ENCODE measurements at places on chromosomes 2 and 18. TPM values are rescaled to one million over a fixed set of nuclear protein-coding genes. Genes with fewer than 3 reads are reported as not detected.

Gene NTSR2
- total RNA-seq = not detected

GRCh38 chr2:46964835-46965560, 49.4 kb upstream of the MCFD2 start:
- DNase-seq = no peak

Gene REG1B
- not detected for total RNA-seq

DNA sequence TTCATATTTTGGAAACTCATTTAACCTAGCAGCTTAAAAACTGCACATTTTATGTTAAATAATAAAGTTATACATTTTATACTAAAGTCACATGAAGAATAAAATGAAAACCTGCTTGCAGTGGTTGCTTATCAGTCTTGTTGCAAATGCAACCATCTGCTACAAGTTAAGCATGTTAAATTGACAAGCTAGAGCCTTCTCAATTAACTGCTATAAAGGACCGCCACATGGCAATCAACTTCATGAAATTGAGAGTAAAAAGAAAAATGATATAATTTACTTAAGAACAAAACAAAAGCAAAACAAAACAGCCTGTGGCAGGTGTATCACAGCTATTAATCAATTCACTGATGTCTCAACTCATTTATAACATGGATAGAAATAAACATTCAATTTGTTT, 78.7 kb downstream of the RTTN start:
- no peak for DNase-seq

Gene LGALSL
- total RNA-seq = 8.1 TPM

DNA sequence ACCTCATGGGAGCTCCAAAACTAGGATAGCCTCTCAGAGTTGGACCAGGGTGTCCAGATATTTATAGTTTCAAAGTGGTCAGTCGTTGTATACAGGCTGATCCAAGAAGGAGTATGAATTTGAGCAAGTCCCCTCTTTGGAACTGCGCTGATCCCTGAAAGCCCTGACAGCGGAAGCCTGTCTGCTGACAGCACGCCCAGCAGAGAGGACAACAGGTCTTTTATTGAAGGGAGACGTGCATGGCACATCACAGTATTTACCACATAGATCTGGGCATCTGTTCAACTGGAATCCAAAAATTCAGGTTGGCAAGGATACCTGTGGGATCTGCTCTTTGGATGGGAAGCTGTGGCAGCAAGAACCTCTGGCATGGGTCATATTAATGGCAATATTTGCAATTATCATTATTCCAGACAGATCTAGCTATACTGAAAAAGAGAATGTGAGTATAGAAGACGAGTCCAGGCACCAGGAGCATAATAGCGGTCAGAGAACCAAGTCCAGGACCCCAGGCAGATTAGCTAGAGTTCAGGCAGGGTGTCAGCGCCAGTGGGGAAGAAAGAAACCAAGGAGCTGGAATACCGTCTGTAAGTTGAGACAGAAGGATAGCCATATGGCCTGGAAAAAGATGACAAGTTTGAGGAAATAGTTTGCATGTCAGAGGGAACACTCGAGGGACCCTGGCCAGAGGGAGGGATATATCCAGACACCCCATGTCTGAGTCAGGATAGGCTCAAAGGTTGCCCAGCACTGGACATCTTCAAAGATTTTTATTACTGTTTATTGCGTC, 260.4 kb upstream of the FANCL start:
- DNase-seq = no peak

GRCh38 chr18:10310626-10311025, 143.8 kb upstream of the APCDD1 start:
- no peak for DNase-seq

- DNase-seq = peak; percentile 15
These were observed 1.2 kb upstream of the BARD1 start for GRCh38 chr2:214810671-214811070.

- no peak for DNase-seq
These were observed 44.4 kb upstream of the BZW1 start for GRCh38 chr2:200767111-200767885.

Gene NMUR1
- 0.41 TPM for total RNA-seq

DNA sequence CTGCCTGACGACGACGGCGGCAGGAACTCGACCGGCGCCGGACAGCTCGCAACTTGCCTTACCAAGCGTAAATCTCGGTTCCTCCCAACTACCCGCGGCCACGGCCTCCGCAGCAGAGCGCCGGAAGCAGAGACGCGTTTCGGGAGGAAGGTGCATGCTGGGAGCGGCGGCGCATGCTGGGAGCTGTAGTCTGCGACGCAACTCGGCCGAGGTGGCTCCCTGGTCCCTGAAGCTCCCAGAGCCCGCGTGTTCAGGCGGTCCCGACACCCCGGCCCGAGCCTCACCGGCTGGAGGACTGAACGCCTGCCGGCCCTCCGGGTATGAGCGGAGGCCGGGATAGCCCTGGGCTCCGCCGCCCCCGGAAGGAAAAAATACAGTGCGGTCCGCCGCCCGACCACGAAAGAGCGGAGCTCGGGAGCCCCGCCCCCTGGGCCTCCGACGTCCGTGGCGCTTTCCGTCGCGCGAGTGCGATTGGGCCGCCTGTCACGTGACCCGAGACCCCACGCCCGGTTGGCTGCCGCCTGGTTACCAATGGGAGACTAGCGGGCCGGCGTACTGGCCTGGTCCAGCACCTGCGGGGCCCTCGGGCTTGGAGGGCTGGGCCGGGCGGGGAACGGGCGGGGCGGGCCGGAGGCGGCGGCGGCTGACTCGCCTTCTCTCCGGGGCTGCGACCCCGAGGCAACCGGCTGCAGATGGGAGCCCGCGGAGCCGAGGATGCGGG, at the start of gene CAPN10:
TSS of gene CAPN10 (plus strand) at position 537 of the 721 bp plus-strand sequence. CDS start at position 715, 178 bp downstream.
- peak; percentile 99 for DNase-seq

DNA sequence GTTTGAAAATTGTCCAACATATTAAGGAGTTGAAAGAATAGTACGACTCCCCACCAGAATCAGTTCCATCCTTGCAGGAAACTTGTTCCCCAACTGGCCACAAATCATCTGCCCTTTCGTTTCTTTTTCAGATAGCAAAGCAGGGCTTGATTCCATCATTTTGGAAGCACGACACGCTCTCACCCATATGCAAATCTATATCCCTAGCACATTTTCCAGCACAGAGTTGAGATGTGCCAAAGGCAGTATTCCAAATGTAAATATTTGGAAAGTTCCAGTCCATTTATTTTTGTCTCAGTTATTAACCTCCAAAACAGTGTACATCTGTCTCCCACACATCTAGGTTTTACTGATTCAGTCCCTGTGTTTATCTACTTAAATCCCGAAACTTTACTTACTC, 128.8 kb upstream of the BCL2L11 start:
- DNase-seq = no peak

DNA sequence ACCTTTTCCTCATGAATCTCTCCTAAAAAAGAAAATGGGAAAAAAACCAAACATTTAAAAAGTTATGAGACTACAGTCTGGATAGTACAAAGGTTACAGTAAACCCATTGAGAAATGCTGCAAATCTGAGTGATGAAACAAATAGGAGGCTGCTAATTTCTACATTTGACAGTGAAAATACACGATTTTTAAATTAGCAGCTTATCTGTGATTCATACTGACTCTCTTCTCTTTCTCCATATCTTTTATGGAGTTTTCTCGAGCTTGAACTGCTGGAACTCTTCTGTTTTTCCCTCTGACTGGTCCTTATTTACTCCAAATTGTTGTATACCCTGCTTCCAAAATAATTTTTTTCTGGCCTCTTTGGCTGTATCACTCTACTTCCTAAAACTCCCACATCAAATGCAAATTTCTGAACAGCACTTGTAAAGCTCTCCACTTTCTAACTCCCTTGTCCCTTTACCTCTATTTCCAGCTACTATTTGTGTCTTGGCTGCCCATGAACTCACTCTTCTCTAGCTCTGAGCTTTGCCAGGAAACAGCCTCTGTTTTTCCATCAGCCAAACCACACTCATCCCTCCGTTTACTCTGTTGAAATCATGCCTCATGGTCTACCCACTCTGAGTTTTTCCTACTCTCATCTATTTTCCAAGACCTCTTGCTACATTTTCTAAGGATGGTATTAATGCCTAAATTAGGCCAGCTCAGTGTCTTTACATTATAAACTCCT, 73.7 kb downstream of the RBMS1 start:
- DNase-seq = no peak

GRCh38 chr2:47076586-47077441, 78.3 kb downstream of the STPG4 start:
- DNase-seq = no peak

Gene GKN1
- not detected for total RNA-seq

DNA sequence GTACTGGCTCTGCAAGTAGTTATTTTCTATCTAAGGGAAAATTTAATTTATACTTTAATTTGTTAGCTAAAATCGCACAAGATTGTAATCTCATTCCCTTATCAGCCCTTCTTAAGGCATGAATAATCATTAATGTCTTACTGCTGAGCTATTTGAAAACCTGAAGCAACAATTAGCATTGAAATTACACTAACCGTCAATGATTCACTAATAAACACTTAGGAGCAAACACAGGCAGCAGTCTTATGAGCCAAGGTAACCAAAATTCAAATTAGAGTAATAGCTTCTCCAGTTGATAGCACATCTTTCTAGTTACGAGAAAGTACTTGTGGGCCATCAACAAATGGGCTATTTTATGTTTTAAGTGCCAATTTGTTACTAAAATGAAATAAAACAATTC, 1289.7 kb downstream of the LRP1B start:
- no peak for DNase-seq

GRCh38 chr2:53942280-53942679, 28.5 kb downstream of the PSME4 start:
- no peak for DNase-seq

Gene NEURL3
- total RNA-seq = not detected

GRCh38 chr2:151388011-151388410, 21.7 kb upstream of the RIF1 start:
- no peak for DNase-seq

DNA sequence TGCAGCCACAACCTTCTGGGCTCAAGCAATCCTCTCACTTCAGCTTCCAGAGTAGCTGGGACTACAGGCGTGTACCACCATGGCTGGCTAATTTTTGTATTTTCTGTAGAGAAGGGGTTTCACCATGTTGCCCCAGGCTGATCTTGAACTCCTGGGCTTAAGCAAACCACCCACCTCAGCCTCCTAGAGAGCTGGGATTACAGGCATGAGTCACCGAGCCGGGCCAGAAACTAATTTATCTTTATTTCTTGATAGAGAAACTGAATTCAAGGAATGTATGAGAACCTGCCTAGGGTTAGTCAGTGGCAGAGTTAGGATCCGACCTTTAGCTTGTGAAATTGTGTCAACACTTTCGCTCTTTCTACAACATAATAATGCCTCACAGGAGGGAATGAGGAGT, 19.3 kb upstream of the ITGAV start:
- no peak for DNase-seq

Gene IL1RN
- total RNA-seq = 0.33 TPM

DNA sequence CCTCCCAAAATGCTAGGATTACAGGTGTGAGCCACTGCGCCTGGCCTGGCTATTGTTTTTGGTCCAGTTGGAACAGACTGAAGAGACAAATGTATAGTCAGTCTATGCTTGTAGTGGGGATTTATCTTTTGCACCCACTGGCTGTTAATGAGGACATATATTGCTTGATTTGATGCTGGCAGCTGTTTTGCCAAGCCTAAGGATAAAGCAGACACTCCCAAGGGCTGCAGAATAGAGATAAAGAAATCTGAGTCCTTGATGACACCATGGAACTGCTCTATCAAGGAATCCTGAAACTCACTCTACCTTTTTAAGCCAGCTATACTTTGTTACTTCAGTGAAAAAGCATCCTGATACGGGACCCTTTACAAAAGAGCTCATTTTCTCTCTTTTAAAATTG, 43.1 kb upstream of the ENOSF1 start:
- no peak for DNase-seq

GRCh38 chr18:29430416-29430815, 1253.5 kb upstream of the CDH2 start:
- no peak for DNase-seq

- no peak for DNase-seq
These were observed 50.5 kb upstream of the HPCAL1 start for GRCh38 chr2:10252224-10252623.

Gene PKP4
- total RNA-seq = 47.6 TPM

- DNase-seq = no peak
These were observed 55.3 kb upstream of the NABP1 start for GRCh38 chr2:191622374-191623320.

DNA sequence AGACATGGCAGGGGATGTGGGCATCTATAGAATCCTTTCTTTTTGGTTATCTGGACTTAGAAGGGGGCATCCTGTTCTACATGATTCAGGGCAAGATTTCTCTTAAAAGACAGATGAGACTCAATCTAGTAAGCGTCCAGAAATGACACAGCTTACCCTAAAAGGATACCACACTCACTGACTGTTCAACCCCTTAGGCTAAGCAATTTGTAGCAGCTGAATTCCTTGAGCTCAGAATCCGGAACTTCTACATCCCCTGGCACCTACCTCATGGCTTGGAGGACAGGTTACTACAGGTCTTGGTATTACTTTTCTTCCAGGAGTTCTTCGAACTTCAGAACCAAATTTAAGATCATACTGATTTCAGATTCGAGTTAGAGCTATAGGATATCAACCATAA, 138.4 kb downstream of the LAMA3 start:
- DNase-seq = no peak

- no peak for DNase-seq
These were observed 421.4 kb downstream of the NCKAP5 start for GRCh38 chr2:133146893-133147292.

DNA sequence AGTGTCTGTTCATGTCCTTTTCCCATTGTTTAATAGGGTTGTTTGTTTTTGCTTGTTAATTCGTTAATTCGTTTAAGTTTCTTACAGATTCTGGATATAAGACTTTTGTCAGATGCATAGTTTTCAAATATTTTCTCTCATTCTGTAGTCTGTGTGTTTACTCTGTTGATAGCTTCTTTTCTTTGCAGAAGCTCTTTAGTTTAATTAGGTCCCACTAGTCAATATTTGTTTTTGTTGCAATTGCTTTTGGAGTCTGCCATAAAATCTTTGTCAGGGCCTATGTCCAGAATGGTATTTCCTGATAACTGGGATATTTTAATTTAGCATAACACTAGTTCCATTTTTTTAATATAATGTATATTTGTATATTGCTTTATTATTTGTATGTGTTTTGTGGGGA, 1380.1 kb downstream of the SUCLG1 start:
- DNase-seq = no peak

Gene DSC2
- total RNA-seq = 24.5 TPM

Gene ANKRD30BL
- total RNA-seq = not detected

- no peak for DNase-seq
These were observed 236.4 kb downstream of the HDAC4 start for GRCh38 chr2:239164335-239164871.

- peak; percentile 69 for DNase-seq
These were observed 238.3 kb downstream of the LOXHD1 start for GRCh38 chr18:46418663-46419260.

DNA sequence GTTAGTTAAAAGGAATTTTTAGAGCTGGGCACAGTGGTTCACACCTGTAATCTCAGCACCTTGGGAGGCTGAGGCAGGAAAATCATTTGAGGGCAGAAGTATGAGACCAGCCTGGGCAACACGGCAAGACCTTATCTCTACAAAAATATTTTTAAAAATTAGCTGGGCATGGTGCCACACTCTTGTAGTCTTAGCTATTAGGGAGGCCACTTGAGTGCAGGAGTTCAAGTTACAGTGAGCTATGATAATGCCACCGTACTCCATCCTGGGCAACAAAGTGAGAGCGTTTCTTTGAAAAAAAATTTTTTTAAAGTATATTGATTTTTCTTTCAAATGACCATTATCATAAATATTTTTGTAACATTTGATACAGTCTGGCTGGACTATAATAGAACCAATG, 93.6 kb upstream of the FAM117B start:
- no peak for DNase-seq

Gene CHAC2
- 3.8 TPM for total RNA-seq

- DNase-seq = no peak
These were observed 48.2 kb upstream of the LGALSL start for GRCh38 chr2:64405581-64406406.

- no peak for DNase-seq
These were observed 197.3 kb upstream of the CCDC150 start for GRCh38 chr2:196442211-196442610.

Data from left ventricle myocardium inferior (tissue), 1 donor.